ENCODE measurements at places on chromosomes 12 and 14.

DNA sequence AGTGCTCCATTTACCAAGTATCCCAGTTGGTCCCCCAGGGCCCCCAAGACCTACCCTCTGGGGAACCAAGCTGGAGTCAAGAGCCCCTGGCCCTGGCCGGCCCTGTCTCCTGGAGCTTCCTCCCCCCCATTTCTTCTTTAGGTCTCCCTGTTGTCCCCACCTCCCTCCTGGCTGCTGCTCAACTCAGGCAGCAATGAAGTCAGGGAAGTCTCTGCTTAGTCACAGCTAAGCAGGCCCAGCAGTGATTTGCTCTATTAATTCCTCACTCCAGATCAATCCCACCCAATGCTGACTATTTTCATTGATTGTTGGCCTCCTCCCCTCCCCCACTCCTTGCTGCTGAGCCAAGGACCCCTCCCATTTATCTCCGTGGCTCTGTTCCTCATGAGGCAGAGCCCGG is 28.3 kb downstream of the VSX2 start:
- DNase-seq: no peak

DNA sequence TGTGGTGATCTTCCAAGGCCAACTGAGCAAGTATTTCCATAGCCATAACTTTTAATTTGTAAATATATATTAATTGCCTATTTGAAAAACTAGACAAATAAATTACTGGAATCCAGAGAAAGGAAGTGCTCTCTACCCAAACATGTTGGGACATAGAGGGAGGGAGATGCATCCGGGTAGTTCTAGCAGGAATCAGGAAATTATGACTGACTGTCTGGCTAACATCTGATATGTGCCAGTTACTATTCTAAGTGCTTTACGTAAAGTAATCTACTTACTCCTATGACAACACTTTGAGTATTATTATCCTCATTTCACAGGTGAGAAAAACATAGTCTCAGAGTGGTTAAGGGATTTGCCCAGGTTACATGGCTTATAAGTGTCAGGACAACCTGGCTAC is 147.7 kb upstream of the VASH1 start:
- DNase-seq: no peak

DNA sequence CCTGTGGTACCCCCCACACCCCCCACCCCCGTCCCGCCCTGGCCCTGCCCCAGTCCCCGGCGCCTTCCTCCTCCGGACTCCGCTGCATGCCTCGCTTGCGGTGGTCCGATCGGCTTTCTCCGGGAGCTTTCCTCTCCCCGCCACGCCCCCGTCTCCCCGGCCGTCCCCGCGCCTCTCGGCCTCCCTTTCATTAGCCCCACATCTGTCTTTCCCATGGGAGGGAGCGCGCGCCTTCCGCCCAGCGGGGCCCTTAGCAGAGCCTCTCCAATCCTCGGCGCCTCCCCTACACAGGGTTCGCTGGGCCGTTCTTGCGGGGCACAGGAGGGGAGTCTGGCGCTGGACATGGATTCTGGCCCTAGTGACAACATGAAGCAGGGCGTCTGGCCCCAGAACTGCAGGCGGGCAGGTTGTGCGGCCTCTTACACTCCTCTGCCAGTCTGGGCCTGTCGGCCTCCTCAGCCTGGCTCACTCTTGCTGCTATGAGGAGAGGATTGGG is 1.5 kb upstream of the EFS start:
- DNase-seq: no peak

DNA sequence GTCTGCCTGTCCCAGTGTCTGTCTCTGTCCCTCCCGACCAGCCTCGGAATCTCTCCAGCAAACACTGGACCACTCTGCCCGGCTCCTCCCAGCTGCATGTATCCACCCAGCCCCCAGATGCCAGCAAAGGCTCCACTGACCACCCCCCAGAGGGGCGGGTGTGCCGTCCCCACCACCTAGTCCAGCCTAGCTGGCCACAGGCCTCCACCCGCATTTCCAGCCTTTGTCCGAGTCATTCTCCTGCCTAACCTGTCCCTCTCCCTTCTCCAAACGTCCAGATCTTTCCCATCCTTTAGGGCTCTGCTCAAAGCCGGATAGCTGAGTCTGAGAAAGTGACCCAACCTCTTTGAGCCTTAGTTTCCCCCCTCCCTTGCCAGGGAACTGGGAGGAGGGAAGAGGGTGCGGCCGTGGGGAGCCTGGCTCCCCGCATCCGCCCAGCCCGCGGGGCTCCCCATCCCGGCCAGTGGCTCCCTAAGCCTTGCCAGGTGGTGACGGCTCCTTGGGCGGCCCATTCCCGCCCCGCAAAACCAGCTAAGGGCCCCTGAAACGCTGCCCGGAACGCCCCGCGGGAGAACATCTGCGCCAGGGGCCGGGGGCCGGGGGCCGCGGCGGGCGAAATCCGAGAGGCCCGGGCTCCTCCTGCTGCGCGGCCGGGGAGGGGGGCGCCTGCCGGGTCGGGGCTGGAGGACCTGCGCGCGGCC is 34.6 kb upstream of the ANKRD9 start:
- DNase-seq: no peak

GRCh38 chr12:103791350-103791920 is 49.6 kb downstream of the NT5DC3 start:
- no peak for DNase-seq

GRCh38 chr14:87901652-87902051 is 91.3 kb downstream of the GALC start:
- no peak for DNase-seq

DNA sequence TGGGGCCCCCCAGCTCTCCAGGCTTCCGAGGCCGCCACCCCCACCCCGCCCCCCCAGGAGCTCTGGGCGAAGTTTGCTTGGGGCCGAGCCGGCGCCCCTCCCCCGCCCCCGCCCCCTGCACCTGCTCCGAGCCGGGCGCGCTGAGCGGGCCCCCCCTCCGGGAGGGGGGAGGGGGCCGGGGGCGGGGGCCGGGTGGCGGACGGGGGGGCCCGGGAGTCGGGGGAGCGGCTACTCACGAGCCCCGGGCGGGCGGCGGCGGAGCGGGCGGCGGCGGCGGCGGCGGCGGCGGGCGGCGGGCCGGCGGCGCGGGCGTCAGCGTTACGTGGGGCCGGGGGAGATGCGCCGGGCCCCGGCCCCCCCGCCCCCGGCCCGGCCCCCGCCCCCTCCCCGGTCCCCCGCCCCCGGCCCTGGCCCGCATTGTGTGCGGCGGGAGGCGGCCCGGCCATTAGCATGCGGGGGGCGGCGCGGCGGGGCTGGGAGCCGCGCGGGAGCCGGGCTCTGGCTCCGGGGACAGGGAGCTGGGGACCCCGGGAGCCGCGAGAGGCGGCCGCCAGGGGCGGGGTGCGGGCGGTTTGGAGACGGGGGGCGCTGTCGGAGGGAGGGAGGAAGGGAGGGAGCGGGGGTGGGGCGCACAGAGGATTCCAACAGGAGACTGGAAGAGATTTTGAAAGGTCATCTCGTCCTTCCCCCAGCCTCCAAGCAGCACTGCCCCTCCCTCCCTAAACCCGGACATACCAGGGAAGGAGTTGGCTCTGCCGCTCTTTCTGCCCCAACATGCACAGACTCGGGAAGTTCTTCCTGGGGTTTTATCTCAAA is at the start of gene ZNF219:
Gene ZNF219, minus strand, starts transcription at position 580 of the 816 bp plus-strand sequence. CDS start 5,064 bp downstream, outside the sequence.
- DNase-seq: no peak

DNA sequence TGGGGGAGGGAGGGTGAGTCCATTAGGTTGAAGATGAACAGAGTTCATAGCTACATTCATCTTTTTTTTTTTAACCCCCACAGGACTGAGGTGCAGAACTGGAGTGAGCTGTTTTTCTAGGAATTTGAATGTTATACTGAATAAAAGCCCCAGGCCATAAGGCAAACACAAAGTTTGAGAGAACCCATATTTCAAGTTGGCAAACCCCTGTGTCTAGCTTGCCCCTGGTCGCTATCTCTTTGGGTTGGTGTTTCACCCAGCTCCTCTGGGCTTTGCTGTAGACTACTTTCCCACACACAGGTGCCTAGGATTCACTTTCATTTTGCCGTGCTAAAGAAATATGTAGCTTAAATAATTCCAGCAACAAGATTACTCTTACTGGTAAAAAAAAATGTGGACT is 5.2 kb upstream of the LMO3 start:
- DNase-seq: peak; percentile 52

DNA sequence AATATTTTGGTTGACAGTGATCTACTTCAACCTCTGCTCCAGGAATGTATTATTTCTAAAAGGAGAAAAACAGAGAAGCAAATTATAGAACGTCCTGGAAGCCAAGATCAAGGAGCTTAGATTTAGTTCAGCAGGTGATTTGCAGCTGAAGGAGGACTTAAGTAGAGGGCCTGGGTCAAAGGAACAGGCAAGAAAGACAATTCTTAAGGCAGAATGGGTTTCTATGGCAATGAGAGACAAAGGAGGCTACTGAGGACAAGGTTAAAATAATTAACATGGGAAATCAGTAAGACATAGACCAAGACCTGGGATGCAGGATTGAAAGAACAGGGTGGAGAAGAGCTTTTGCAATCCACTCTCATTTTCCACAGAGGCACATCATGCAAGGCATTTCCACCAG is 2.4 kb upstream of the SNW1 start:
- DNase-seq: no peak

DNA sequence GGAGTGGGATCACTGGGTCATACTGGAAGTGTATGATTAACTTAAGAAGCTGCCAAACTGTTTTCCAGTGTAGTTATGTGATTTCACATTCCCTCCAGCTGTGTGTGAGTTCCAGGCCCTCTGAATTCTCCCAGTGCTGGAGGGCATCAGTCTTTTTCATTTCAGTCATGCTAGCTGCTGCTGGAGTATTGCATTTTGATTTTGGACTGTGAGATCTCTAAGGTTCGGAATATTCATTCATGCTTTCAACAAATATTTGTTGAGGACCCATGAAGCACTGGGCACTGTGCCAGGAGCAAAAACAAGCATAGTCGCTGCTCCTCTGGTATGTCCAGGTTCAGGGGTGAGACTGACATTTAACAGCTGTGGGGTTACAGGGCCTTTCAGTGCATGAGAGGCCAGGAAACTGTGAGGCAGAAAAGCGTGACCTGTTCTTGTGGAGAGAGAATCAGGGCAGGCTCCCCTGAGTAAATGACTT is 133.2 kb downstream of the SCARB1 start:
- DNase-seq: no peak

DNA sequence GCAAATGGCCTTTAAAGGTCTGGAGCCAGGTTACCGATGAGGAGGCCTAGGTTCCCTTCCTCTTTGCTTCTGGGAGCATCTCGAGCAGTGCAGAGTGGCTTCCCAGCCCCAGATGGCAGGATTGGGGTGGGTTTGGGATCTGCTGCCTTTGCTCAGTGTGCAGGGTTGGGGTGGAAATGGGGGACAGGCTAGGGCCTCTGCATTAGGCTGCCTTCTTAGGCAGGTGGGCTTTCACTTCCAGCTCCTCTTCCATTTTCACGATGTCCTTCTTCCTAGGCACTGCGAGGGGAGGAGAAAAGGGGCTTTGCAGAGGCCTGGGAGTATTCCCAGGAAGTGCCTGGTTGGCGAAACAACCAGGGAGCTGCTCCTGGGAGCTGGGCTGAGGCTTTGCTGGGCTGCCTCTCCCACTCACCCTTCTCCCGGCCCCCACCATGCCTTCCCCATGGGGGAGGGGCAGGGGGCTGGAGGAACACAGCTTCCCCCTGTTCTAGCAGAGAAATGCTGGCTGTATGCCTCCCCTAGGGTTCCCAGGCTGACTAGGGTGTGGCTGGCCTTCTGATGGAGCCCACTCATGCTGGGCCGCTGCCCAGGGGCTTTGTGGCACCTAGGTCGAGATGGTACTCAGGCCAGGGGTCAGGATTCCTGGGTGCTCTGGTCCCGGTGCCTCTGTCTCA is 2.4 kb downstream of the NR4A1 start:
- DNase-seq: no peak

- no peak for DNase-seq
Measured at GRCh38 chr14:61098721-61099120, 117.7 kb downstream of the SLC38A6 start.

DNA sequence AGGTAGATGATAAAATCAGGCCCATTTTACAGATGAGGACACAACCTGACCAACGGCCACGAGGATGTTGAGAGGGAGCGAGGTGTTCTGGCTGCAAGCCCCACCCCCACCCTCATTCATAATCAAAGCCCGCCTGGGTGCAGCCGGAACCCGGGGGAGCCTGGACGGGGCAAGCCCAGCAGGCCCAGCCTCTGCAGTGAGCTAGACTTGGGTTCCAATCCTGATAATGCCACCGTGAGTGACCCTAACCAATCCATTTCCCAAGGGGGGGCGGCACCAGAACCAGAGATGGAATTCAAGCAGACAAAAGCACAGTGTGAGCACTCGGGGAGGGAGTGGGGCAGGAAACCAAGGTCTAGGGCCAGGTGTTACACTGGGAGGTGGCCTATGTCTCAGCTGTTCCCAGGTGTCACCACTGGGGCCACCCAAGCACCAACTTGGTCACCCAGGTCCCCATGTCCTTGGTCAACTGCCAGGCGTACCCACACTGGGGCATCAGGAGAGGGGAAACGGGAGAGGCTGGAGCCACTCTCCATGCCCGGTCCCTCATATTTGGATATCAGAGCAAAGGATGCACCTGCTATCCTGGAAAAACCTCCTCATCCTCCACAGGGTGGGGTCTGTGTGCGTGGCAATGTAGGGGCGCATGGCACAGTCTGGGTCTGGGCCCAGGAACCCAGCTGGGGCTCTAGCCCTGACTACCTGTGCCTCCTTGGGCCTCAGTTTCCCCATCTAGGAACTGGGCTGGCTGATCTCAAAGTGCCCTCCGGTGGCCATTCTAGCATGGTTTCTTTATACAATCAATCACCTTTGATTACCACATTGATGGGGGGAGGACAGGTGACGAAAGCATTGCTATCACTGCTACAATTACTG is 58.4 kb downstream of the FAM222A start:
- no peak for DNase-seq

DNA sequence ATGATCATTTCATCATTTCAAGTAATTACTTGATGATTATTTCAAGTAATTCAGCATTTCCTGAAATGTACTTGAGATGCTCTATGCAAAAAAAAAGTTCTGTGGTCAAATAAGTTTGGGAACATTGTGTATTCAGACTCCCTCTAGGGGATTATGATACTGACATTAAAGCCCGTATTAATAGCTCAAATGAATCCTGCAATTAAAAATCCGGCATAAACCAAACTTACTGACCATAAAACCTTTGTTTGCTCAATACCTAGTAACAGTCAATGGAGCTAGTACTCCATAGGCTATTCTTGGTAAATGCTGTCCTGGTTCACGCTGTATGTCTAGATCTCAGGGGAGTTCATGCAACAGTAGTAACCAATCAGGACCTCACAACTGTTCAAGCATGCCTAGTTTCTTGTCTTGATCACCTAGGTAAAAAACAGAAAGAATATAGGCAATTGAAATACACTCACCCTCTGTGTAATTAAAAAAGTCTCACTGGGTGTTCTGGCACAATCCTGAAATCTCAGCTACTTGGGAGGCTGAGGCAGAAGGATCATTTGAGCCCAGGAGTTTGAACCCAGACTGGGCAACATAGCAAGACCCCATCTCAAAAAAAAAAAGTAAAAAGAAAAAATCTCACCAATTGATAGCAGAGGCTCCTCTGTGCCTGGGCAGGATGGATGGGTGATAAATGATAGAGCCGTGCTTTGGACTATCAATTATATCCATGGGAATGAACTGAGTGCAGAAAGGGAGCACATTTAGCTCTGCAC is 14.1 kb downstream of the ALDH1L2 start:
- no peak for DNase-seq

DNA sequence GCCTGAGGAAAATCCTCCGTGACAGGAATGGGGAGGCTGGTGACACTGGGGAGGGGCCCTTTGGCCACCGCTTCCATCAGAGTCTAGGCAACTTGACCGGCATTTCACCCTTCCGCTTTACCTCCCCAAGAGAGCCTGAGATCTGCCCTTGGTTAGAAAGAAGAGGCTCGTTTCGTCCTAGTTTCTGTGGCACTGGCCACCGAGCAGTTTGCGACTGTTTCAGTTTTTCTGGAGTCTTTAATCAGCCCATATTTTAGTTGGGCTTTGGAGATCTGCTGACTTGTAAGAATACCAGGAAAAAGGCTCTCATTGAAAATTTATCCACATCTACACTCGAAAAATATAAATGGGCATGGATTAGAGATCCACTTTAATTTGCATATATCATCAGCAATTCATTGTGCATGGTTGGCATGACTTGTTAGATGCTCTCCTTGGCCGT is 414 bp upstream of the ANKS1B start:
- DNase-seq: peak; percentile 52

Data from MM.1S (cell line).